Fibroblast of skin of abdomen (primary cell): ENCODE measurements at places on chromosomes 12 and 14.

GRCh38 chr14:62854951-62855350, 190.3 kb downstream of the KCNH5 start:
- DNase-seq: no peak

GRCh38 chr12:39451977-39452376, 9.1 kb upstream of the KIF21A start:
- no peak for DNase-seq

- no peak for DNase-seq
Measured at GRCh38 chr14:103820908-103821307, 26.5 kb downstream of the PPP1R13B start.

- no peak for DNase-seq
Measured at GRCh38 chr12:2289525-2289924, 236.7 kb downstream of the CACNA1C start.

DNA sequence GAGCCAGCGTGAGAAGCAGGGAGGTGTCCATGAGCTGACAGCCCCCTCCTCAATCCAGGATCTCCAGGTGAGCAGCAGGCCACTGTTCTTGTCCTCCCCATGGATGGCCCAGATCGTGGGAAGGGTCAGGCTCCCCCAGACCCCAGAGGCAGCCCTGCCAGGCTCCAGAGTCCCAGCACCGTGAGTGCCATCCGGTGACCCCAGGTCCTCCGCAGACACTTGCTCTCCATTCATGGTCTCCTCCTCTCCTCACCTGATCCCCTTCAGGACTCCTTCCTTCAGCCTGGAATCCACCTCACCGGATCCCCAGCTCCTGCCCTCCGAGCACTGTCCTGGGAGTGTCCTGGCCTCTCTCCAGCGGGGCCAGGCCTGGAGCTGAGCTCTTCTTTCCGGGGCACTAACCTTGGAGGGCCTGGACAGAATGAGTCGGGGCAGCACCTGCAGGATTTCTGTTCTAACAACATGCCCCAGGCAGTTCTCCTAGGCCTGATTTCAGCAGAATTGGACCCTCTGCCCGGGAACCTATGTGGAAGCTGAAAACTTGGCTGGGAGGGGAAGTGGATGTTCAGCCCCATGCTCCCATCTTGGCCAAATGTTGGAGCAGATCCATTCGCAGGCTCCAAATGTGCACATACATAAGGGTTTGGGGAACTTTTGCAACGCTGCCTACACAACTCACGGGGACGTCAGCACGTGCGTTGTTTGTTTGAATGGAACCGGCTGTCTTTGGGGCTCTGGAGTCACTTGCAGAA, 341.6 kb upstream of the SFSWAP start:
- DNase-seq: no peak

DNA sequence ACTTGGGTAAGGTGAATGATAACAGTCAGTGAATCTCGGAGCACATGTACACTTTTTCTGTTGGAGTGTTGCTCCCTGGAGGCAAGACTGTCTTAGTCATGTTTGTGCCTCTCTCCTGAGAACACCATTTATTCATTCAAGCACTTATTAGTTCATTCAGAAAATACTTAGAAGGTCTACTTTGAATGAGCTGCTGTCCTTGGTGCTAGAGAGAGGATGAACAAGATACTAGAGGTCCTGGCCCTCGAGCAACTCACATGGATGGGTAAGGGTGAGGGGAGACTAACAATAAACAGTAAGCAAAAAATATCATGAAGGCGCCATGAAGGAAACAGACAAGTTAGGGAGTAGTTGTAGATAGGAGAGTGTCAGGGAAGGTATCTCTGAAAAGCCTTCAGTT, 17.1 kb upstream of the SAMD4A start:
- no peak for DNase-seq

- no peak for DNase-seq
Measured at GRCh38 chr12:26157001-26157400, 32.2 kb upstream of the BHLHE41 start.
